ENCODE measurements at places on chromosomes 3 and 15. TPM values are rescaled to one million over a fixed set of nuclear protein-coding genes. Genes with fewer than 3 reads are reported as not detected.

DNA sequence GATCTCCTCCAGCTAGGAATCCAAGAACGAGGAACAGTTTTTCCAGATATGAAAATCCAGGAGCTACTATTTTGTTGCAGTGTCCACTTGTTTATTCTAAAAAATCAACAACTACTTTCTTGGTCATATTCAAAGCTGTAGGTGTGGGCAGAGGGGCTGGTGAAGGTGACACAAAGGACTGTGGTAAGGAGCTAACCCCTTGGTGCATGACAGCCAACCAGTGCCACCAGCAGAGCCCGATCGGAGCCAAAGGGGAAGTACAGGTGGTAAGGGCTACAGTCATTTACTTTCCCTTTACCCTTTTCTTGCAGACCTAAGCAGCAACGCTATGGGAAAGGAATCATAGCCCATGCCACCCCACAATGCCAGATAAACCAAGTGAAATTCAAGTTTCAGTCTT lies 30.7 kb downstream of the PLA1A start:
- DNase-seq = no peak

Gene UCN2
- 0.07 TPM for total RNA-seq

Gene RAF1
- 112 TPM for total RNA-seq

- no peak for DNase-seq
These were observed 31.0 kb downstream of the IL16 start for GRCh38 chr15:81227716-81228115.

DNA sequence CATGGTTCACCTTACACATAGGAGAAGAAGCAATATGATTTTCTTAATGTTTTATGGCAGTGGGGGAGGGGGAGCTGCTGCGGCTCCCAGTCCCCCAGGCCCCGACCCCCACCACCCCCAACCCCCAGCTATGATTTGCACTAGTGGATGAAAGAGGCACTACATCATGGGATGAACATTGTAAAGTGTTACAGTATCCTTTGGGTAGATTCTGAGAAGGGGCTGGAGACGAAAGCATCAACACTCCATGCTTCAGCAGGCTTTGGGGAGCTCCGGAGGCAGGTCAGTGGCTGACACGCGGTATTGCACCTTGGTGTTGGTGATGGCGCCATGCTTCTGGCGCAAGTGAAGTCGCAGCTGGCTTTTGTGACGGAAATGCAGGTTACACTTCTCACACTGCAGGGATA lies 19.9 kb upstream of the RTP2 start:
- DNase-seq = no peak

All from pulmonary artery endothelial cell (primary cell).